CD4-positive, alpha-beta T cell treated with Interleukin-1 beta for 1 hour (primary cell): ENCODE measurements at places on chromosomes 11 and 22.

- no peak for DNase-seq
Observed at GRCh38 chr11:116579031-116579653, 193.6 kb downstream of the BUD13 start.

GRCh38 chr11:107683061-107683460 lies 28.8 kb downstream of the SLN start:
- no peak for DNase-seq

DNA sequence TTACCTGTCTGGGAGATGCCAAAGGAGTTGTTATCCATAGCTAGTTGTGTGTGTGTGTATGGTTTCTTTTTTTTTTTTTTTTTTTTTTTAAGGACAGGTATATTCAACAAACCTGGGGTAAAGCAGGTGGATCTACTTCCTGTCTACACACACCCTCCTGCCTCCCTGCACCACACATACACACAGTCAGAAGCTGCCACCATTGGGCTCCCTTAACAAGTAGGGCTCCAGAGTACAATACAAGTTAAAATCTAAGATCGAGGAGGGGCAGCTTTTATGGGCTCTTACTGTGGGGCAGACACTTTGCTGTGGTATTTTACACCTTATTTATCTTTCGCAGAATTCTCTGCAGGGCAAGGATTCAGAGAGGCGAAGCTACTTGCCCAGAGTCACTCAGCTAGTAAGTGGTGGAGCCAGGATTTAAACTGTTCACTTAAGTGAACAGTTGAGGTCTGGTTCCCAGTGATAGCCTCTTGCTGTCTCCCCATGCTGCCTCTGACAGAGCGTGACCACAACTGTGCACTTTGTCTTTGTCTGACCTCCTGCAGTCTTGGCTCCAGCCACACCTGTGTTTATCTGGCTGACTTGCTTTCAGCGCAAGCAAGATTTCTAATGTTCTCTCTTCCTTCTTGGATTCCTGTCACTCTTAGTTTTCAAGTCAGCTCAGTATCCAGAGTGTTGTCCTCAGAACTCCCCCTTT lies 135.0 kb downstream of the CSNK2A3 start:
- DNase-seq = no peak

GRCh38 chr11:111947143-111947542 lies 10.0 kb downstream of the DIXDC1 start:
- no peak for DNase-seq

DNA sequence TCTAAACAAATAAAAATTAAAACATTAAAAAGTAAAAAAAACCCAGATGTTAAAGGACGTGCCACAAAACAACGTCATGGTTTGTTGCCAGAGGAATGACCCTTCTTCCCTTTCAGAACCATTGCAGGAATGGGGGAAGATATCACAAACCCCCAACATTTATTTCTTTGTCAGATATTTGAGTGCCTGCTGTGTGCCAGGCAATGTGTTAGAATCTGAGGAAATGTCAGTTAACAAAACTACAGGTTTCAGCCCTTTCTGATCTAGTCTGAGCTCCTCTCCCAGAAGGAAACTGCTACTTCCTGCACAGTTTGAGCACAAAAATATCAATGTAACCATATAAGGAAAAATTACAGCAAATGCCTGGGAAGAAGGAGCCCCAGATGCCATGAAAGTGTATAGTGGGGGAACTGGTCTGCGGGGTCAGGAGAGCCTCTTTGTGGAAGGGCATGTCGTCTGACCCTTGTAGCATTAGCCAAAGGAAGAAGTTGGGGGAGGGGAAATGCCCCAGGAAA lies 7.1 kb upstream of the NHERF4 start:
- no peak for DNase-seq

- DNase-seq = no peak
Observed at GRCh38 chr11:69425444-69425843, 56.0 kb upstream of the LINC01488 start.

DNA sequence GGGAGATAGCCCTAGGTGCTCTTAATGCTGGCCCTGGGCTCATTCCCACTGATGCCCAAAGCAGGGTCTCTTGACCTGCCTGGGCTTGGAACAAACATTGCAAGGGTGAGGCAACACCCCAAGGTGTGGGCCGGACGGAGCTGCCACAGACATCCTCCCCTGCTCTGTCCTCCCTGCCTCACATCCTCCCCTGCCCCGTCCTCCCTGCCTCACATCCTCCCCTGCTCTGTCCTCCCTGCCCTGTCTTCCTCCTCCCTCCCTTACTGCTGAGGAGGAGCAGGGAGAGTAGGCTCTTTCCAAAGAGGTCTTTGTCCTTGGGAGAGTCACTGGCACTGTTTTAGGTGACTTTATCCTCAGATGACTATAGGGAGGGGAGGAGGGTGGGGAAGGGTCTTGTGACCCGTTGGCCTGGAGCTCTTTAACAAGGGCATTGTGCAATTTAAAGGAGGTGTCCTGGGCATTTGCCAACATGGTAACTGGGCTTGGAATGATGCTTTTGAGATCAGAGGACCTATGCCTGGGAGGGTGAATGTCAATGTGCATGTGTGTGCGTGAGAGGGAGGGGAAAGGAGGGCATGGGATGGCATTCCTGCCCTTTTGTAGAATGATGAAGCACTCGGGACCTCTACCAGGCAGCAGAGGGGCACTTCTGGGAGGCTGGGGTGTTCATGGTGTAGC lies 700 bp downstream of the FAM180B start:
- no peak for DNase-seq

- no peak for DNase-seq
Observed at GRCh38 chr11:28903716-28904115, 795.5 kb downstream of the METTL15 start.

DNA sequence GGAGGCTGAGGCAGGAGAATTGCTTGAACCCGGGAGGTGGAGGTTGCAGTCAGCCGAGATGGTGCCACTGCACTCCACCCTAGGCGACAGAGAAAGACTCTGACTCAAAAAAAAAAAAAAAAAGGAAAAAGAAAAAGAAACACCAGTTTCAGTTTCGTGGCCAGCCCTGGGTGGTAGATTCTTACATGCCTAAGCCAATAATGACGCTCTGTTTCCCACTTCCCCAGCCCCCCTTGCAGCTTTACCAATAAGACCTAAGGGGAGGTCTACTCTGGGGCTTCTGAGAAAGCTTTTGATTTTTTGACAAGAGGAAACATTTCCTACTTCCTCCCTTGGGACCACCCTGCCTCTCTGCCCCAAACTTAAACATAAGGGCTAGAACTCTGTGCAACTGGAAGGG lies 30.0 kb upstream of the PTPRJ start:
- DNase-seq = peak; percentile 77

- peak; percentile 50 for DNase-seq
Observed at GRCh38 chr11:95688501-95689222, 100.9 kb downstream of the FAM76B start.

GRCh38 chr22:30825711-30826505 lies 131.2 kb downstream of the OSBP2 start:
- DNase-seq = no peak

- no peak for DNase-seq
Observed at GRCh38 chr11:47434011-47434786, 8.0 kb upstream of the PSMC3 start.

DNA sequence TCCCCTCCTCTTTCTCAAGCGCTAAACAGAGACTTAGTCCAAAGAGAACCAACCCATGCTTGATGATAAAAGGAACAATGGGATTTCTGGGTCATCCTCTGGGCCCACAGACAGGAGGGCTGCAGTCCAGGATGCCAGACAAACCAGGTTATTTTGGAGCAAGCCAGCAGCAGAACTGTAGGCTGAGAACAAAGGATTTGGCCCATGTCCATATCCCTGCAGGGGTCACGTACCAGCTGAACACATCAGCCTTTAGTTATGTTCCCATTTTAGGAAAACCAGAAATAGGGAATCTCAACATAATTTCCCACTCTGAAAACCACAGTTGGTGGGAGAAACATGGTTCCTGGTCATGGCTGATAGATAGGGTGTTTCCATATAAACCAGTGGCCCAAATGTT lies 533.6 kb upstream of the CADM1 start:
- DNase-seq = no peak

- no peak for DNase-seq
Observed at GRCh38 chr22:49946612-49947295, 13.8 kb upstream of the PIM3 start.

GRCh38 chr11:110379261-110379660 lies 50.5 kb upstream of the FDX1 start:
- no peak for DNase-seq

DNA sequence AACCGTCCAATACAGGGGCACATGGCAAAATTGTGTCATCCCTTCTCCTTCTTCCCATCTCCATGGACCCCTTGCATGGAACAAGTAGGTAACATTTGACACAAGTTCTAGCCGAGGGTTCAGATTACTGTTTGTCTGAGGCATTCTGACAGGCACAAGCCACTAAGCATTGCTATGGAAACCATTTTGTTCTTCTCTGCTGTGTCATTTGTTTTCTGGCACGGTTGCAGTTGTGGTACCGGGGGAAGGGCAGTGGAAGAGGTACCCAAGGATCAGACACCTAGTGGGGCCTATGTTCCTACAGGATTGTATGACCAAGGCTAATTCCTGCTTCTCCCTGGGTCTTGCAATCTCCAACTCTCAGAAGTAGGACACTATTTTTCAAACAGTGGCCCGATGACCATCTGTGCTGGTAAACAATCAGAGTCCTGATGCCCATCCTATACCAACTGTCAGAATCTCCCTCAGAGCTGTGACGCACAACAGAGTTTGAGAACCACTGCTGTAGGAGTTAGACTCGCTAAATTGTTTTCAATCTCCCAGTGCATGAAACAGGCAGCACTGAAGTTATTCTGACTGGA lies 69.3 kb downstream of the KCNC1 start:
- no peak for DNase-seq

- DNase-seq = no peak
Observed at GRCh38 chr11:48006301-48006992, 26.1 kb downstream of the PTPRJ start.

GRCh38 chr11:16781936-16782919 lies 43.8 kb downstream of the C11orf58 start:
- no peak for DNase-seq

DNA sequence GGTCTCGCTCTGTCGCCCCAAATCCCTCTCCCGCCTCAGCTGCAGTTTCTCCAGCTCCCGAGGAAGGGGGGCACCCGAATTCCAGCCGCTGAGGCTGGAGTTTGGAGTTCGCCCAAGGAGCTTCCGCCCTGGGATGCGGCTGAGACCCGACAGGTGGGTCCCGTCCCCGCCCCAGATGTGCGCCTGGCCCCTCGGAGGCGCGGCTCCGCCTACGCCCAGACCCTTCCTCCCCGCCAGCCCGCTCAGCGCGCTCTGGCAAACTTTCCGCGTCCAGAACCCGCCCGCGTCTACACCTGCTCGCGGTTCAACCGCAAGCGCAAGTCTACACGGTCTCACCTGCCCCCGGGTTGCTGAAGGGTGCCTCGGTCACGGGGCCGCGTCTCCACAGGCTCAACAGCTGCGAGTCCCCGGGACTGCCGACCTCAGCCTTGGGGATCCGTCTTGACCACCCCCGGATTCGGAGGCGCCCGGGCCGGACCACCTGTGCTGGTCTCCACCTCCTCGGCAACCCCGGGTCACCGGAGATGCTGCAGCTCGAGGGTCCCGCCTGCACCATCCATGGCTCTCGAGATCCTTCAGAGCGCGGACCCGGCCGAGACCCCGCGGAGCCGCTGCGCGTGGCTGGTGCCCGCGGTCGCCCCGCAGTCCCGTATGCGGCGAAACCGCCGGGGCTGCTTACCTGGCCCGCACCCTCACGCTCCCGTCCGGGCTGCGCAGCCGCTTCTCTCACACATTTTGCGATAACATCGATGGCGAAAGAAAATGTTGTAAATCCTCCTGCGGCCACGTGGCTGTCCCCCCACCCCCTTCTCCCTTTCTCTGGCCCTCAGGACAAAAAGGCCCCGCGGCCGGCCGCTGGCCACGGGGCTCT lies 63.6 kb downstream of the NFAM1 start:
- DNase-seq = peak; percentile 40

DNA sequence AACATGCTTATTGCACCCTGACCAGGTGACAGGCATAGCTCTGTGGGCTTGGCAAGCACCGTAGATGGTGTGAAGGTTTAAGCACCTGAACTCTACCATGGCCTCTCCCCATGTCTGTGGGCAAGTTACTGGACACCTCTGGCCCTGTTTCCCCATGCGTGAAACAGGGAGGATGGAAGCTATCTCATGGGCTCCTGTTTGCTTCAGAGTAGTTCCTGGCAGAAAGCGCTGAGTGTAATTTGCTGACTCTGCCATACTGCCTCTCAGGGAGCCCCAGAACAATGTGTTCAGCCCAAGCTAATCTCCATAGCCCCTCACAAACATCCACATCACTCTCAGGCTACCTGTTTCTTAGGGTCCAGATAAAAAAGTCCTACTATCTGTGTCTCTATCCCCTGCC lies 2.4 kb downstream of the CBX6 start:
- no peak for DNase-seq

GRCh38 chr11:102831489-102832440 lies 11.6 kb downstream of the MMP3 start:
- DNase-seq = no peak

GRCh38 chr11:77868744-77869143 lies 47.8 kb downstream of the AAMDC start:
- DNase-seq = no peak

DNA sequence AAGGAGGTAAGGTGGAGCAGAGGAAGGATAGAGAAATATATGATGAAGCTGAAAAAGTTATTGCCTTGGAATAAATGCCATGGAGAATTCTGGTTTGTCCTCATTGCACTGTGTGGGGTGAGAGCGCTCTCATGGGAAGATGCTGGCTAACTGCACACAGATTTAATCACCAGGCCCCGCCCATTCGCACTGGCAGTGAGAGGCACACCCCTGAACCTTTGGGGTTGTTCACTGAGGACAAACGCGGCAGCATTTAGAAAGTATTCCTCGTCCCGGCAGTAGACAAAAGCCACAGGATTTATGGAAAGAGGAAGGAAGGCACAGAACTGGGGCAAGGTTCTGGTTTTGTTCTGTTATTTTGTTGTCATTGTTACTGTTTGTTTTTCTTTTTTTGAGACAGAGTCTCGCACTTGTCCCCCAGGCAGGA lies 70.2 kb downstream of the MED15 start:
- no peak for DNase-seq

DNA sequence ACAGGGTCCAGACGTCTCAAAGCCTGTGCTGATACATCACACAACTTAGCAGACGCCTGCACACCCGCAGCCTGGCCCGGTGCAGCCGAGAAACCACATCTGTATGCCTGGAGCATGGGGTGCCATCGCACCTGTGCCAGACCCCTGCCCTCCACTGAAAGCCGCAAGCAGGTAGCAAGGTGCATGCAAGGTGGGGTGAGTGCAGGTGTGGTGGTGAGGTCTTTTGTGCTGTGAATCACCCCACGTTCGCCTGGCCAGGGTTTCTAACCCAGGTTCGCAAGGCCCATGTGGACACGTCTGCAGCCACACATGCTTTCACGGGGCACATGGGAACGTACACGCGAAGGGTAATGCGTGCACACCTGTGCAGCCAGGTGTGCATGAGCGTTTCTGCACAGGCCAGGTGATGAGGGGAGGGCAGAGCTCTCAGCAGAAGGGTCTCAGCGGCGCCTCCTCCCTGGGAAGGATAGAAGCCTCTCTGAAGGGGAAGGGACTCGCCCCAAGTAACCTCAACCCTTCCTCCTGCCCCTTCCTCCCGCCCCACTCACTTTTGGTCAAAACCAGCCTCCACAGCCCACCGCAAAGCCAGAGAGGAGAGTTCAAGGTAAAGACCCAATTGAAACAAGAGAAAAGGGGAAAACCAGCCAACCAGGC lies 19.5 kb downstream of the CBX7 start:
- DNase-seq = no peak
